Stimulated activated CD4-positive, alpha-beta T cell treated with anti-CD3 and anti-CD28 coated beads, Interleukin-2, amount 100 ng/mL, for 24 hours (primary cell): ENCODE measurements at places on chromosomes 6 and 20.

DNA sequence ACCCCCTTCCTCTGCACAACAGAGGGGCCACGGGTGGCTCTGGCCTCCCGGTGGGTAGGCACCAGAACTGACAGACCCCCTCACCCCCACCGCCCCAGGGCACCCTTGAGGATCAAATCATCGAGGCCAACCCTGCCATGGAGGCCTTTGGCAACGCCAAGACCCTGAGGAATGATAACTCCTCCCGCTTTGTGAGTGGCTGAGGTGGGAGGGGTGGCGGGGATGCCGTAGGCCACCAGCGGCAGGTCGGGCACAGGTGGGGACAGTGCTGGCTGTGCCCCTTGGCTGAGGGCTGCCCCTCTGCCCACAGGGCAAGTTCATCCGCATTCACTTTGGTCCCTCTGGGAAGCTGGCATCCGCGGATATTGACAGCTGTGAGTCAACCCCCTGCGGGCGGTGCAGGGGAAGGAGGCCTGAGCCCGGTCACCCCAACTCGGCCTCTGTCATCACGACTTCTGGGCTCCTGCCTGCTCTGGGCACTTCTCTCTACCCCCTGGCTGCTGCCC is 29.1 kb downstream of the MYH7B start:
- no peak for DNase-seq

DNA sequence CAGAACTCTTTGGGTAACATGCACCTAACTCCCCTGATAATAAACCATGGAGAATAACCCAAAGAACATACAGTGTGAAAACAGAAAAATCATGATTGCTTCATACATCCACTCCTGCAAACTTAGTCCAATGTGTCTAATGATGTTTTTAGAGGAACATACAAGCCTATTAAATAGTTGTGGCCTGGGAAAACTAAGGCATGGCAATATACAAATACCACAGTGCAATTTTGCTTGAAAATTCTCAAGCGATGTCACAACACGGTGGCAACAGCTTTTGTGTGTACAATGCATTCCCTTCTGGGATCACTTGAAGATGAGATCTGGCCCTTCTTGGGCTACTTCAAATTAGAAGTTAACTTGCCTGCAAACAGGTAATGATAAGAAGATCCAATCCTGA is 16.7 kb downstream of the MAP3K5 start:
- no peak for DNase-seq

DNA sequence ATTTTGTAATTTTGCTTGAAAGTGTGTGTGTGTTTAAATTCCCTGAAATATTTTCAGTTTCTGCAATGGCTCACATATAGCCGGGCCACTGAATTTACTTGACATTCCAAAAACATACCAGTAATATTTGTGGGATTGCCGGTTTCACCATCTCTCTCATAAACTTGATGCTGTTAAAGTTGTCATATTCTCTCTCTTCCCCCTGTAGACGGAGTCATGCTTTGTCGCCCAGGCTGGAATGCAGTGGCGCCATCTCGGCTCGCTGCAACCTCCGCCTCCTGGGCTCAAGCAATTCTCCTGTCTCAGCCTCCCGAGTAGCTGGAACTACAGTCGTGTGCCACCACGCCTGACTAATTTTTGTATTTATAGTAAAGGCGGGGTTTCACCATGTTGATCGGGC is 122.1 kb downstream of the TIAM2 start:
- DNase-seq = no peak

GRCh38 chr6:140316966-140317365 is 942.5 kb upstream of the CITED2 start:
- no peak for DNase-seq

DNA sequence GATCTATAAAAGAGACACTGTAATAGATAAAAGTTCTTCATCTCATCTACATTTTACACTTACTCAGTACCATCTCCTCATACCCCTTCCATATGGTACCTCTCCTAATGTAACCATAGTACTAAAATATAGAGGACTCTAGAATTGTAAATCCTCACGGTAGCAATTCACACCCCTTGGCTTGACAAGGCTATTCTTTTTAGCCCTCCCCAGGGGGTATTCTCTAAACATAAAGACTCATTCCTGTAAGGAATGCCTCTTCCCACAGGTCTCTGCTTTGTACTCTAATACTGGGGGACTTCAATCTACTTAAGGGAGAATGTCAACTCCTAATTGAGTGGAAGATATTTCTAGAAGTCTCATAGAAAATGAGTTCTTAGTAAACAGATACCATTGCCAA is 85.9 kb downstream of the VIP start:
- DNase-seq = no peak

DNA sequence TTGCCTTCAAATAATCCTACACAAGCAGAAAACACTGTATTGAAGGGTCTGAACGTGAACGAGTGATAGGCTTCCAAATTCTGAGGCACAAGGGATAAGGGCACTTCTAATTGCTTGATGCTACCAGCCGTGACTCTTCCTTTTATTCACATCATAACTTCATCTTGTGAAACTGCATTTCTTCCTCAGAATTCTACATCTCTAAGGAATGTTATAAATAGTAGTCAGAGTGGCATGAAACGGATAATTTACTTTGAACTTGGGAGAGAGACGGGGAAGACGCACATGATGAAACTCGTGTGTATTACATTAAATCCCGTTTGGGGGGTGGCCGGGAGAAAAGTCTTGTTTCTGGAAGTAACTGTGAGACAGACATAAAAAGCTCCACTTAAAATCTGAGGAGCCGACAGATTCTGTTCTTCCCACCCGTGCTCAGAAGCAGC is 754 bp downstream of the HDDC2 start:
- DNase-seq = no peak

DNA sequence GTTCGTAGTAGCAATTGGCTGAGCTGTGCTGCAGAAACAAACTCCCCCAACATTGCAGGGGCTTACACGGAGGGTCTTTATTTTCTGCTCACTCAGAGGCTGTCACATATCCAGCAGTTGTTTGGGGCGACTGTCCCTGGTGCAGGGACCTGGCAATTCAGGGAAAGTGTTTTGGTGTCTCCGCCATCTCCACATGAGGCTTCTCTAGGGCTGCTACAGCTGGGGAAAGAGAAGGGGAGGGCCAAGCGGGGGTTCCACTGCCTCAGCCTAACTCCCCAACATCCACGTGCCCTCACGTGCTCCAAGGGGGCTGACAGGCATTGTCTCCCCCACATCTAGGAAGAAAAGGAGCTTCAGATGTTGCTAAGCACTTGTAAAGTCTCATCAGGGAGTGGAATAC is 61.3 kb upstream of the NXT1 start:
- no peak for DNase-seq

GRCh38 chr20:45959956-45960630 is 11.9 kb downstream of the ZNF335 start:
- no peak for DNase-seq

DNA sequence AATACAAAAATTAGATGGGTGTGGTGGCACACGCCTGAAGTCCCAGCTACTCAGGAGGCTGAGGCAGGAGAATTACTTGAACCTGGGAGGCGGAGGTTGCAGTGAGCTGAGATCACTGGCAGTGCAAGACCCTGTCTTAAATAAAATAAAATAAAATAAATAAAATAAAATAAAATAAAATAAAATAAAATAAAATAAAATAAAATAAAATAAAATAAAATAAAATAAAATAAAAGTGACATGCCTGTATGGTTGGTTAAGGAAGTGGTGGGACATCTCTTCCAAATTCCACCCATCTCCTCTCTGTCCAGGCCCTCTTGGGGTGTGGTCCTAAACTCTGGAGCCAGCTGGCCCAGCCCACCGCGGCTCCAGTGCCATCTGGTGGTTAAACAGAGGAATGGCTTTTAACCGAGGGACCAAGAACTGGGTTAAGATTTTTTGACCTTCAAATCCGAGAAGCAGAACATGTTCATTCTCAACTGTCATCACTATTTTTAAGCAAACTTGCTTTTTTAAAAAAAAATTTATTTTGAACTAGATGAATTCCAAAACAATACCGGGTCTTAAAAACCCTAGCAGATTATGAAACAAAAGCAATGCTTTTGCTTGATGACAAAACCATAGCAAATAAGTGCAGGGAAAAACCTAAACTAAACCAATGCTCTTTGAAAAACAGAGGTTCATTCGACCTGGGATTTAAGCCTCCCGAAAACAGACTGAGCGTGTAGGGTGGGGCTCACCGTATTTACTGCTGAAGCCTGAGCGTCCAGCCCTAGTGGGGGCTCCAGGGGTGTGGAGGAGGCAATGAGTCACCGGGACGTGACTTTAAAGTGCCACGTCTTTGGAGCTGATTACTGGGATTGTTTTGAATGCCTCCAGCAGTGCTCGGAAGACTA is 68.8 kb downstream of the CDC5L start:
- peak; percentile 50 for DNase-seq

DNA sequence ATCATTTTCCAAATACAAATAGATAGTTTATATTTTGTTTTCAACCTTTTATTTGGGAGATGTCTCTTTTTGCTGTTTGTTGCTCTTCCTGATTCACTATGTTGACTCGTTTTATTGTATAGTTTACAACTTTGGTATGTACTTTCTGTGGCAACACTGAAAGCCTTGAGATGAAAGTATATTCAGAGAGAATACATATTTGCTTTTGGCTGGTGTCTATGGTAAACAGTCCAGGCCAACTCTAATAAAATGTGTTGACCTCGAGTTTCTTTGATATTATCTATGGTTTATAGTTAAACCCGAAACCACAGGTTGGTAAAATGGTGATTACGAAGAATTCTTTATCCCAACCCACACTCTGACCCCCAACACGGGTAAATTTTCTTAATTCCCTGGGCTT is 919.6 kb upstream of the MAP3K7 start:
- DNase-seq = no peak

GRCh38 chr6:119182875-119183274 is 104.4 kb upstream of the FAM184A start:
- no peak for DNase-seq

DNA sequence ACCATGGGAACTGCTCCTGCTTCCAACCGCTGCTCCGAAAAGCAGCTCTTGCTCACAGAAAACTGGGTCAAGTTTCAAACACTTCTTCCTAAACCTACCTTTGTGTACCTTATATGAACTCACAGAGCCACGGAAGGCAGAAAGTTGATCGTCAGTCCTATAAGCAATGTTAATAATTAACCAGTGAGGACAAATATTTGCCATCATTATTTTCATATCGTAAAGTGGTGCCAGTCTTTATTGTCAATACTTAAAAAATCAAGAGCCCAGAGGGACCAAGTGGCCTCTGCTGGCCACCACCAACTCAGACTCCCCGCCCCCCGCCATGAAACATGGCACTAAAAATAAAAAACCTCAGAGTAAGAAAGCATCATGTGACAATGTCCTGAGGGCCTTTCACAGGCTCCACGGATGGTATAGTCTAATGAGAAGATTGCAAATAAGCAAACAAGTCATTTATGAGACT is 9.1 kb upstream of the PBOV1 start:
- DNase-seq = no peak

DNA sequence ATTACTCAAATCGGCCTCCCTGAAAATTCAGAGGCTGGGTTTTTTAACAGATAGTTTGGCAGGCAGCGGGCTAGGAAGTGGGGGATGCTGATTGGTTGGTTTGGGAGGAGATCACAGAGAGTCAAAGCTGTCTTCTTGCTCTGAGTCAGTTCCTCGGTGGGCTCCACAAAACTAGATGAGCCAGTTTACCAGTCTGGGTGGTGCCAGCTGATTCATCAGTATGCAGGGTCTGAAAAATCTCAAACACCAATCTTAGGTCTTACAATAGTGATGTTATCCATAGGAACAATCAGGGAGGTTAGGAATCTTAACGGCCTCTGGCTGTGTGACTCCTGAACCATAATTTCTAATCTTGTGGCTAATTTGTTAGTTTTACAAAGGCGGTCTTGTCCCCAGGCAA is 190.7 kb downstream of the C6orf118 start:
- no peak for DNase-seq

GRCh38 chr6:122740936-122741335 is 38.6 kb upstream of the FABP7 start:
- no peak for DNase-seq

DNA sequence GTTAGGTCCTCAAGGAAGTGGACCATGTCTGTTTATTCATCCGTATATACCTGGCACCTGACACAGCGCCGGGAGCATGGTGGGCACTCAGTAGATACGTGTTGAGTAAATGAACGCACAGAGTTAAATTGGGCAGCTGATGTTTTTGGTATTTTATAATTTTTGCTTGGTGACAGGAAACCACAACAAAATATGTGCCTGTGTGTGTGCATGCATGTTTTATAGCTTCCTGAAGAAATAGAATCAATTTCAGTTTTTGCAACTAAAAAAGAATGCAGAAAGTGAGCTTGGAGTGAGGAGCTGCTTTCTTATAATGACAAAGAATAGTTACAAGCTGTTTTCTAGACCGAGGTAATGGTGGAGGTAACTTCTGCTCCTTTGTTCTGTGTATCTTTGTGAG is 91.4 kb downstream of the PLCB4 start:
- no peak for DNase-seq

- peak; percentile 26 for DNase-seq
These were observed 571 bp downstream of the ITCH start for GRCh38 chr20:34363465-34364222.

GRCh38 chr20:32945710-32946221 is 58.5 kb downstream of the SUN5 start:
- no peak for DNase-seq

- no peak for DNase-seq
These were observed 85.3 kb upstream of the ZNF184 start for GRCh38 chr6:27558028-27558724.

DNA sequence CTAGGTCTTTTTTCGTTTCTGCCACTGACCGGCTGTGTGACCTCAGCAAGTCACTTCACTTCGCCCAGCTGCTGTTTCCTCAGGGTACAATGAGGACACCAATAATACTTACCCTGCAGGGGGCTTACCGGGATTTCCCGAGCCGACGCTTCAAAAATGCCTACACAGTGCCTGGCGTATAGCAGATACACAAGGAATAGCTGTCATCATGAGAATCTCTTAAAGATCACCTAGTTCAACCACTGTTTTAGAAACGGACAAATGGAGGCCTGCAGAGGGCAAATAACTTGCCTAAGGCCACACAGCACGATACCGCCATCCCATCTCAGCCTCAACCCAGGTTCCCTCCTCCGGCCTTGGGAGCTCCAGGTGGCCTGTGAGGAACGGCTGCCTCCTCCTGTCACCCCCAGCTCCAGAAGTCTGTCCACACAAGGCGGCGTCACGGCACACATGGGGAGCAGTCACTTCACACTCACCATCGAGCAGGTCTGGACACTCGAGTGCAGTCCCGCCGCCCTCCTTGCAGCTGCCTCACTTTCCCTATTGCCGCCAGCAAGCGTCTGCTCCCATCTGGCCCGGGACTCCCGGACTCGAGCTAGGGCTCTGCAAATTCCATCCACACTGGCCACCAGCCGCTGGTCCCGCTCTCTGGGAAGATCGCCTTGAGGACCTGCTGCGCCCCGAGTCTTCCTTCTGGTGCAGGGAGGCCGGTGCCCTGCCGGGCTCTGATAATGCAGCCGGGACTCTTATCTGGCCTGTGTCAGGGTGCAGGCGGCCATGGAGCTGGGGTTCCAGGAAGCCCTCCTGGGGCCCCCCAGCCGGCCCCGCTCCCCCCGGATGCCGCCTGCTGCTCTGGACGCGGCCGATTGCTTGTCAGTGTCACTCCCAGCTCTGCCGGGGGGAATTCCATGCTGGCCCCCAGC is at the start of gene RIPOR3:
Gene RIPOR3 (minus strand): TSS at position 893 of the 923 bp plus-strand sequence. CDS start 414 bp downstream, at position 479.
- DNase-seq = no peak

GRCh38 chr6:74932232-74932888 is 273.5 kb downstream of the COL12A1 start:
- no peak for DNase-seq
